ENCODE measurements at places on chromosomes 13 and 19. TPM values are rescaled to one million over a fixed set of nuclear protein-coding genes. Genes with fewer than 3 reads are reported as not detected.

- H3K27me3 ChIP-seq = no peaks in the 10 kb centered on the region
- no peak overlapping the region for H3K27ac ChIP-seq
- no peak overlapping the region for H3K4me3 ChIP-seq
- DNase-seq = no peak
- no peaks in the 10 kb centered on the region for H3K4me1 ChIP-seq
Observed at GRCh38 chr13:110156301-110157049, 150.5 kb downstream of the COL4A1 start.

DNA sequence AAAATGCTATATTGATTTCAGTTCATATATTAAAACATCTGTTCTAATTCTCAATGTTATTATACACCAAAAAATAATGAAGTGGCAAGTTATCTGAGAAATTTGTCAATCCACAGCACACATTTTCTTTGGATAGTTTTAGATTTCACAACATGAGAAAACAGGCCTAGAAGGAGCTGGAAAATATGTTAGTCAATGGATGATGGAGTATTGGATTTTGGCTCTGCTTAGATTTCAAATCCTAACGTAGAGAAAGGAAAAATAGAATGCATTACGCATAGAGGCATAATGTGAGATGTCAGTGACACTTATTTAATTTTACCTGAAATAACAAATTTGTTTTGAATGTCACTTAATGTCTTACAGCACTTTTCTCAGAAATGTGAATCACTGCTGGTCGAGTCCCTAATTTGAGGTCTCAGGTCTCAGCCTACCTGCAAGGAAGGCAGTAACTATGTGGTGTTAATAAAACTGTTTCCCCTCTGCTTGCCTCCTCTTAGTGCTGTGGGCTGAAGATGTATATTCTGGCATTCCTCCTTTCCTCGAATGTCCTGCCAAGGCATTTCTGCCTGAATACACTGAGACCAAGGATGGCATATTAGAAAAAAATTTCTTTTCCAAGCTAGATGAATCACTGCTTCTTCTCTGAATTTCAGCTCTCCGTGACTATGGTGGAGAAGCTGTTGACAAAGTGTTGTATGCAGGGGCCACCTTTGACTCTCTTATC is 232.4 kb downstream of the POSTN start:
- no peak for DNase-seq

GRCh38 chr13:93714171-93714570 is 487.6 kb downstream of the GPC6 start:
- no peaks in the 10 kb centered on the region for H3K4me1 ChIP-seq
- DNase-seq = no peak
- H3K4me3 ChIP-seq = no peak overlapping the region
- H3K27me3 ChIP-seq = no peaks in the 10 kb centered on the region
- no peaks in the 10 kb centered on the region for H3K36me3 ChIP-seq

DNA sequence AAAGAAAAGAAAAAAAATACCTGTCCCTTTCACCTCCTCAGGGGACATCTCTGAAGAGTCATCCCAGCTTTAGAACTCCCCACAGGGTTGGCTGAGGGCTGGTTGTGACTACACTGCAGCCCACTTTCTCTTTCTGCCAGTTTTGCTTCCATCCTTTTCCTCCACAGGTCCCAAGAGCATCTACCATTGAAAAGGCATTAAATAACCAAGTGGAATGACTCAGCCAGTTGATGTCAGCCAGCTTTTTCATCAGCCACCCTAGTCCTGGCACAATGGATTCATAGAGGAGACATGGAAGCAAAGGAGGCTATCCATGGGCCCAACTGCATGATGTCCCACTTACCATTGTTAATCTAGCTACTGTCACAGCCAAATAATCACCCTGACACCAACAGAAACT is 9.2 kb upstream of the RCBTB1 start:
- no peak for DNase-seq
- no peak overlapping the region for H3K4me3 ChIP-seq
- H3K4me1 ChIP-seq = no peaks in the 10 kb centered on the region

- no peaks in the 10 kb centered on the region for H3K36me3 ChIP-seq
- H3K27me3 ChIP-seq = no peaks in the 10 kb centered on the region
- no peak overlapping the region for H3K4me3 ChIP-seq
- H3K27ac ChIP-seq = no peak overlapping the region
Observed at GRCh38 chr13:73103238-73103637, 44.4 kb downstream of the KLF5 start.

- peaks cover 9% of the 10 kb centered on the region for H3K4me1 ChIP-seq
- no peak overlapping the region for H3K4me3 ChIP-seq
- DNase-seq = no peak
- peaks cover 13% of the 10 kb centered on the region for H3K36me3 ChIP-seq
- 0 out of 2 replicates have a peak, but pooled peaks cover 3% of the 10 kb centered on the region for H3K27me3 ChIP-seq
Observed at GRCh38 chr19:49888510-49888824, 8.2 kb downstream of the IL4I1 start.

DNA sequence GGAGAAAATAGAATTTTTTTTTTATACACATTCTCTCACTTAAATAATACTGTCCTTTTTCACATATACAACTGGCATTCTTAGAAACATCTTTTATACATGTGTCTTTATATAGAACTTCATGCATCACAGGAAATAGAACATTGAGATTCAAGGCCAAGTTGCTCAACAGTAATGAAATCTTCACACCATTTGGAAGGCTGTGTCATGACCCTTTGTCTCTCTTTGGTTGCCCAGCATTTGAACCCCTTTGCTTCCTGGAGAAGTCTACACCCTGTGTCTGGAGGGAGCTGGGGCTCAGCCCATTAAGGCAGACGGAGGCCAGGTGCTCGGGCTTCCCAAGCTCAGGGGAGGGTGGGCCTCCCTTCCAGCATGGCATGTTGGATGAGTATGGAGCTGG is 41.1 kb downstream of the B3GLCT start:
- H3K27me3 ChIP-seq = no peaks in the 10 kb centered on the region
- no peaks in the 10 kb centered on the region for H3K36me3 ChIP-seq

CLEC4M gene
- not detected for total RNA-seq

CEACAM4 gene
- not detected for total RNA-seq
